Sigmoid colon (tissue), 7 donors: ENCODE measurements at places on chromosomes 11 and 22. TPM values are rescaled to one million over a fixed set of nuclear protein-coding genes. Genes with fewer than 3 reads are reported as not detected.

DNA sequence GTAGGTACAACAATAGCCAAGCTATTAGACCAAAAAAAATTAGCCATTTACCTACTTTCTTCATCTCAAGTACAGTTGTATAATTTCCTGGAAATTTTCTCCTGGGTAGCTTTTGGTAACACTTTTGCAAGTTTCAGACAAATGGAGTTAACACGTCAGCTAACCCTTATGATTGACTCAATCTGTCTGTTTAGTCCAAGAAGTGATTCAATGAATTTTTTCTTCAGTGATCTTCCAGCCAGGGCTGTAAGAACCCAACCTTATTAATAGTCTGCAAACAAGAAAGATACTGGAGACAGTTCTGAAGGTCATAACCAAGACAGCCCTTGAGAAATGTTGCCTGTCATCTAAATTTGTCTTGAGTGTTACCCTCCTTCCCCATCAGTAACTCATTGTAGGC lies 30.1 kb upstream of the FIBIN start:
- no peak for DNase-seq

- no peak for DNase-seq
These were observed 831 bp upstream of the TMEM135 start for GRCh38 chr11:87036756-87037449.

- no peak for DNase-seq
These were observed 400.2 kb downstream of the RAB38 start for GRCh38 chr11:87775036-87775435.

- no peak for DNase-seq
These were observed 131.0 kb downstream of the PLEKHA7 start for GRCh38 chr11:16883174-16883573.

- no peak for DNase-seq
These were observed 38.3 kb downstream of the TMPRSS5 start for GRCh38 chr11:113667801-113668200.

DNA sequence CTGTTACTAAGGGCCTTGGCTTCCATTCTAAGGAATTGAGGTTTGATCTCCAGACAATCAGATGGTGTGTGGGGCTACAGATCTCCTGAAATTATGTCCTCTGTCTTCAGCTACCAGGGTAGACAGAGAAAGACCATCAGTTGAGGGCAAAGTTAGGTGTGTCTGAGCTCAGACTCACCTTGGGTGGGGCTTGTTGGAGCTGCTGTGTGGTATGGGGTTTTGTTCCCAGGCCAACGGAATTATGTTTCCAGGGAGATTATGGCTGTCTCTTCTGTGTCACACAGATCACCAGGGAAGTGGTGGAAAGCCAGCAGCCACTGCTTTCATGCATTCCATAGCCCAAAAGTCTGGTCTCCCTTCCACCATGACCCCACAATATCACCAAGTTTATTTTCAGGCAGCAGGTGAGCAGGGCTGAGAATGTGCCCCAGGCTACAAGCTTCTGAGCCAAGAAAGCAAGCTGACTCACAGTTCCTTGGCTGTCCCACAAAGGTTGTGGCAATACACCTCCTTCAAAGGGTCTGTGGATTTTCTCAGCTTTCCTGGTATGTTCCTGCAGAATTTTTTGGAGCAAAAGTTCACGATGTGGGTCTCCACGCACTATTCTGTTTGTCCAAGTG lies 714.9 kb downstream of the LUZP2 start:
- no peak for DNase-seq

GRCh38 chr22:31969789-31970489 lies 25.6 kb downstream of the YWHAH start:
- DNase-seq, result peak; percentile 71

GRCh38 chr11:1745701-1746320 lies 4.6 kb downstream of the IFITM10 start:
- no peak for DNase-seq

DNA sequence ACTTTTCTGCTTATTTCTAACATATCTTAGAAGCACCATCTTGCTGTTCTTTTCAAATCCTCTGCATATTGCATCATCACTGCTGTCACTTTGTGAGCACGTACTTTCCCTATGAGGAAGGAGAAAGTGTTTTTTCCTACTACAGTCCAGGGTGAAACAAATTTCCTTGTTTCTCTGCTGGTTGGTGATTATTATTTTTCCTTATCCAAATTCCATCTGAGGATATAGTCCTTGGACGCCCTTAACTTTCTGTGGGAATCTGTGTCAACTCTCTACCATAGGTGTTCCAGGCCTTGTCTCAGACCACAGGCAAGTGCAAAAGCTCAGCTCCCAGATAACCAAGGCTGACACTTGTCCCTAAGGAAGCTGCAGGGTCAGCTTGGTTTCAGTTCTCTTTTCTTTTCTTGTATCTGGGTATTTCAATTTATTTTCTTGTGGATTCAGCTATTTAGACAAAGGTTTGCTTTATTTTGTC lies 29.4 kb upstream of the LYVE1 start:
- DNase-seq, result no peak

- DNase-seq, result peak; percentile 85
These were observed 478 bp upstream of the CD248 start for GRCh38 chr11:66317322-66317722.

GRCh38 chr22:42933485-42934091 lies 76.5 kb upstream of the ARFGAP3 start:
- DNase-seq, result no peak

DNA sequence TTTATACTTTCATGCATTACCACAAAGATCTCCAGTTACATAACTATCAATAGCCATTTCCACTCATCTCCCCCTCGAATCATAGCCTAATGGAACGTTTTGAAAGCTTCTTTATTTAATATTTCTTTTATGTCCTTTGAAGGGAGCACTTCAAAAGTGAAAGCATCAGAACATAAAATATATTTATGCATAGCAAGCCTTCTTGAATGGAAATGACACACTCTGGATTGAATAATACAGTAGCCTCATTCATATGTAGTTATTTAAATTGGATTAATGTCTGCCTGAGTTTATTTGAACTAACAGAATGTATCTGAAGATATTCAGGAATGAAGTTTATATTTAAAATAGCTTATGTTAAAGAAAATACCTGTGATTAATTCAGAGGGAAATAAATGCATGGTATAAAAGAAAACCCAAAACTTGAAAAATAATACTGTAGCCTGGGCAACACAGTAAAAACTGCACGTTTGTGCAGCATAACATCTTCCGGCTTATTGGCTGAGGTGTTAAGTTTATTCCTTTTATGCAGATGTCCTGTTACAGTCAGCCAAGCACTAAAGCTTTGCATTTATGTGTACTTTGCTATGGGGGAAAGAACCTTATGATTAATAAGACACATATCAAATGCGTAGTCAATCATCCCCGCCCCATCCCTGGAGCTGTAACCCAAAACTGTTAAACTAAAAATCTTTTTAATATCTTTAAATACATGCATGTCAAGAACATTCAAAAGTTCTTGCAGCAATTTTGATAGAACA lies 22.0 kb downstream of the OOSP3 start:
- no peak for DNase-seq

DNA sequence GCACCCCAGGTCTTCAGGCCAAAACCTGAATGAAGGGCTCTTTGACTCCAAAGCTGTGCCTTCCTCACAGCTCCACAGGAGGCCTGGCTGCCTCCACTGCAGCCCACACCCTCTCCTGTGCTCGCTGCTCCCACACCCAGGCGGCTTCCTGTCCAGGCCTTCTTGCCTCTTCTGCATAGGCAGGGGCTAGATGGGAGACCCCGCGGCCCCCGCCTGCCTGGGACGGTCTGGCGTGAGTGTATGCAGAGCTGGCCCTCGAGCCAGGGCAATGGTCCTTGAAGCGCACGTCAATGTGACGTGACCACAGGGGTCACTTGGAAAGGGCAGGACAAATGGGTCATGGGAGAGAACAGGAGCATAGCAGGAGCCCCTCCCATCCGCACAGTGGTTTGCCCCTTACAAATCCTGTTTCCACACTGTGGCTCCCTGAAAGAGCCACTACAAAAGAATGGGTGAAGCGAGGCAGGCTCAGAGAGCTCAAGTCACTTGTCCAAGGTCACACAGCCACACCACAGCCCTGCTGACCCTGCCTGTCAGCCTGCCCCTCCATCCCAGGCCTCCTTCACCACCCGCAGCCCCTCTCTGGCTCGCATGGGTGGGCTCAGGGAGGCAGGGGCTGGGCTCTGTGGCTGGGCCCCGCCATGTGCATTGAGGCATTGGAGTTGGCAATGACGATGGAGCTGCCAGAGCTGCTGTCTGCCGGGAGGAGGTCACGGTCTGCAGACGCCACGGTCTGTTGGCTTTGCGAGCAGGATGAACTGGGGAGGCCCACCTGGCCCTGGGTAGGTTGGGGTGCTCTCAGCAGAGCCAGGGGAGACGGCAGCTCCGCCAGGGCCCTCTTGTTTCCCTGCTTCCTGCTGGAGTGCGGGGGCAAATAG lies 71.2 kb upstream of the WNT11 start:
- DNase-seq, result no peak

- no peak for DNase-seq
These were observed 134.5 kb downstream of the WNT7B start for GRCh38 chr22:45842291-45842991.

GRCh38 chr22:20248461-20248978 lies 19.6 kb downstream of the RTN4R start:
- DNase-seq, result no peak

GRCh38 chr22:36806835-36807234 lies 10.0 kb downstream of the PVALB start:
- no peak for DNase-seq

- no peak for DNase-seq
These were observed 21.3 kb downstream of the TBC1D22A start for GRCh38 chr22:46783721-46784120.

APOL6 gene
- 28.2 TPM for total RNA-seq

UBE2L3 gene
- 50.7 TPM for total RNA-seq

SMPD1 gene
- 36.8 TPM for total RNA-seq

IGLL5 gene
- not detected for total RNA-seq

OR8G5 gene
- not detected for total RNA-seq

SGSM1 gene
- 3.5 TPM for total RNA-seq

NTM gene
- total RNA-seq, result 18.3 TPM

DTX4 gene
- total RNA-seq, result 4.6 TPM

TXNRD2 gene
- 16.3 TPM for total RNA-seq
